ENCODE measurements at places on chromosomes 12 and 14. TPM values are rescaled to one million over a fixed set of nuclear protein-coding genes. Genes with fewer than 3 reads are reported as not detected.

DNA sequence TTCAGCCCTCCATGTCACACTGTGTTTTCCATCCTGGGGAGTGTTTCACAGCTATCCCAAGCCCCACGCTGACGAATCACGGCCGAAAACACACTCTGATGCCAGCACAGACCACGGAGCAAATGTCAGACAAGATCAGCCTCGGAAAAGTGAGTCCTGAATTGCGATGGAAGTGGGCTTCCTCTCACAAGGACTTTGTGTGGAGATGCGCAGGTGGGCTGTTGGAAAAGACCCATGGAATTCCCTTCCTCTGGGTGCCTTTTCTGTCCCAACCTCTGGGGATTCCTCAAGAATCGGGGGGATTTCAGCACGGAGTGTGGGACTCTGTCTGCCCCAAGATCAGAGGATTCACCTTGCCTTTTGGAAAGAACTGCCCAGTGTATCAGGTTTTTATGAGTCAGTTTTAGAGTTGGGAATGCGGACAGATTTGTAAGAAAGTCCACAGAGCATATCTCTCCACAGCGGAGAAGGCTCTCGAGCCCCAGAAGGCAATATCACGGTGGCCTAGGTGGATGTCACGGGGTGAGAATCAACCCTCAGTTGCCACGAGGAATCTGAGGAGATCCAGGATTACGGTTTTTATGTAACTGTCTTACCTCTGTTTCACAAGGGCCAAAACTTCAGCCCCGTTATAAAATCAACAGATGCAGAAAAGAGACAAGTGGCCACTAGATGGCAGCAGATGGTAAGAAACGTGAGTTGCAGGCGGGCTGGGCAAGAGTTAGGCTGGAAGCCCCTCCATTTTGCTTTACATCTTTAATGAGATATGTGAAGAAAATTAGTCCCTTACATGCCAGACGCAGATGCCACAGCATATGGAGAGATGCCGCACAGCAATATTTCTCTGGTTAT lies 201.9 kb downstream of the DAD1 start:
- DNase-seq = peak; percentile 78

TOMM20L gene
- polyA plus RNA-seq = 1.4 TPM

C12orf54 gene
- 0.60 TPM for polyA plus RNA-seq

DNA sequence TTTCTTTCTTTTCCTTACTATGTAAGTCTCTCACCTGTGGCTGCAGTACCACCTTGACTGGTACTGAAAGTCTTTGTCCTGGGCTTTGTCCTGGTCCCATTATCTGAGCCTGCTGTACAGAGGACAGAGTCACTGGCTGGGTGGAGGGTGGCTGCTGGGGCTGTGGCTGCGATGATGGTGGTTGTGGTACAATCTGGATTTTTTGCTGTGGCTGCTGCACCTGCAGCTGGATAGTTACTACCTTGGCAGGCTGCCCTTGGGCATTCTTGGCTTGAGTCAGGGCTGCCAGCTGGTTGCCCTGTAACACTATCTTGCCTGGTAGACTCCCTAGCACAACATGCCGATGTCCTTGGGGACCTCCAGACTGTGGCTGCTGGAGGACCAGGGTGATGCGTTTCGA lies 27.0 kb downstream of the CHD8 start:
- DNase-seq = no peak

GRCh38 chr14:77275041-77275580 lies 4.1 kb upstream of the NGB start:
- no peak for DNase-seq

MTRFR gene
- polyA plus RNA-seq = 25.1 TPM

CLEC4C gene
- polyA plus RNA-seq = 0.28 TPM

DNA sequence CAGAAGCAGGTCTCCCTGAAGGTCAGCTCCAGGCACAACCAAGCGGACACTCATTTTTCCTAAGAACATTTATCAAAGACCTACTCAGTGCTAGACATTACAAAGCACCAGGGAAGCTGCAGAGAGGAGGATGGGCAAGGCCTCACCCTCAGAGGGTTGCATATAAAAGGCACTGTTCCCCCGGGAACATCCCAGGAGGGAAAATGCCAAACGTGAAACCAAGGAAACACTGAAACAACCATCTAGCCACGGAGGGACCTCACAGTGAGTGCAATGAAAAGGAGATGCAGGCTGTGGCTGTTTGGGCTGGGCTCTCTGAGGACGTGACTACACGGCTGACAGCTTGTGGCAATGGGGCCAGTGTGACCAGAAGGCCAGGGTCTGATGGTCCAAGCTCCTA lies 117.4 kb upstream of the VASH1 start:
- no peak for DNase-seq

GRCh38 chr12:68913682-68914081 lies 19.3 kb downstream of the CPM start:
- no peak for DNase-seq

PTGER2 gene
- 6.8 TPM for polyA plus RNA-seq

PLEKHG7 gene
- polyA plus RNA-seq = 0.72 TPM

GRCh38 chr12:2110127-2110526 lies 57.3 kb downstream of the CACNA1C start:
- DNase-seq = no peak

- DNase-seq = no peak
These were observed 4.7 kb downstream of the TDRD9 start for GRCh38 chr14:103932791-103933490.

- DNase-seq = no peak
These were observed 1.3 kb downstream of the BCL2L2 start for GRCh38 chr14:23307687-23308644.

GRCh38 chr12:122226366-122227125 lies 694 bp upstream of the DIABLO start:
- no peak for DNase-seq

DNA sequence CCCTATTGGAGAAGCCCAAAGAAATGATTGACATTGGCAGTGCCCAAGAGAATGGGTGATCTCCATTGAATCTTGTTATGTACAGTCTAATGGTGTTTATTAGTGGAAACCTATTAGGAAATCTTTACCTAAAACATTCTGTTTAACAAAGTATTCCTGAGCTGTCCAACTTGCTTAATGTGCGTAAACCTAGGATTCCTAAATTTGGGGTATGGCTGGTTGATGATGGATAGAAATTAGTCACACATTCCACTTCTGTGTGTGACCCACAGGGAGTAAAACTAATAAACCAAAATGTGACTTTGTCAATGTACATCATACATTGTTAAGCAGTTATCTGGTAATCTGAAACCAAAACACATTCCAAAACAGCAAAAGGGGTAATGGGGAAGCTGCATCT lies 761.3 kb downstream of the FSCB start:
- DNase-seq = no peak

- no peak for DNase-seq
These were observed 12.8 kb downstream of the TMCC3 start for GRCh38 chr12:94637390-94638113.

GRCh38 chr12:132475304-132476037 lies 14.5 kb upstream of the FBRSL1 start:
- no peak for DNase-seq

ETFBKMT gene
- polyA plus RNA-seq = 4.5 TPM

EPYC gene
- not detected for polyA plus RNA-seq

GRCh38 chr14:90979515-90979914 lies 80.9 kb downstream of the RPS6KA5 start:
- no peak for DNase-seq

ULK1 gene
- polyA plus RNA-seq = 18.4 TPM

DNA sequence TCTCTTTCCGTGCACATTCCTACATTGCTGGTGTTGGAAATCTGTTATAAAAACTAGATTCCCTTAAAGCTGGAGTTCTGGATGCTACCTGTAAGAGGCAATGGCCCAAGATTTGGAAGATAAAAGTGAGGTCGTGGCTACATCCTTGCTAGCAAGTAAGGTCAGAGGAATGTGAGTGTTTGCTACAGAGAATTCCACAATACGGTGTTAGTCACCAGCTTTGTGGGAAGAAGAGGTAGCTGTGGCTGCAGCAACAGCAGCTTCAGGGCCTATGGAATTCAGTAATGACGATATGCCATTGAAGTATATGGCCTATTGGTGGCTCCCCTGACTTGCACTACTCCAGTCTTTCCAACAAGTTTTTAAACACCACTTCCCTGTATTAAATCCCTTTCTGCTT lies 227.7 kb upstream of the TMEM260 start:
- no peak for DNase-seq
